ENCODE measurements at places on chromosomes 3 and 15.

GRCh38 chr3:126179825-126180476, 435 bp downstream of the ALDH1L1 start:
- DNase-seq = no peak

DNA sequence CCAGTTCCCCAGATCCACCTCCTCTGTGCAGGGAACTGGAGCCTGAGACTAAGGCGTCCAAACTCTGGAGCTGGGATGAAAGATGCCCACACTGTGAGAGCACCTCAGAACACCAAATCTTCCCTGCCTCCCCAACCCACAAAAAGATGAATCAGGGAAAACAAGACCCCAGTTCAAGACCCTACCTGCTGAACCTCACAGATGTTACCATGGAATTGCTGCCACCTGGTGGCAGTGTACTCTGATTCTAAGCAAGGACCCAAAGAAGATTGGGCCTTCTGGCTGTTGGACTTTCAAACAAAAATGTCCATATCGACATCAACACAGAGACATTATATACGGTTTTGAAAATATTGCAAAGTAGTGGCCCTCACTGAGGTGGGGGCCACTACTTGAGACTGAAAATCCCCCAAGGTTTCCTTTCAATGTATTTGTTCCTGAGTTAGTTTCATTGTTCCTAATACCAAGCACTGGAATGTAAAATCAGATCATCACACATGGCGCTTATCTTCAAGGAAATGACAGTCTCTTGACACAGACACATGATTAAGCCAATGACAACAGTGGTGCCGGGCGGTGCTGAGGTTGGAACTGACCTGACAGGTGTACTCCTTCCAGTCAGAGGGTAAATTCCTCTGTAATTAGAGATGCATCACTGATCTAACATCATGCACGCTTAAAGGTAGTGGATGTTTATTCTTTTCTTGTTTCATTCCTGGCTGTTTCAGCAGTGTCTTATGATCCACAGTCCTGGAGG, 67.6 kb downstream of the SLC6A11 start:
- DNase-seq = peak; percentile 0

GRCh38 chr3:169286214-169286613, 377.3 kb downstream of the MECOM start:
- no peak for DNase-seq

DNA sequence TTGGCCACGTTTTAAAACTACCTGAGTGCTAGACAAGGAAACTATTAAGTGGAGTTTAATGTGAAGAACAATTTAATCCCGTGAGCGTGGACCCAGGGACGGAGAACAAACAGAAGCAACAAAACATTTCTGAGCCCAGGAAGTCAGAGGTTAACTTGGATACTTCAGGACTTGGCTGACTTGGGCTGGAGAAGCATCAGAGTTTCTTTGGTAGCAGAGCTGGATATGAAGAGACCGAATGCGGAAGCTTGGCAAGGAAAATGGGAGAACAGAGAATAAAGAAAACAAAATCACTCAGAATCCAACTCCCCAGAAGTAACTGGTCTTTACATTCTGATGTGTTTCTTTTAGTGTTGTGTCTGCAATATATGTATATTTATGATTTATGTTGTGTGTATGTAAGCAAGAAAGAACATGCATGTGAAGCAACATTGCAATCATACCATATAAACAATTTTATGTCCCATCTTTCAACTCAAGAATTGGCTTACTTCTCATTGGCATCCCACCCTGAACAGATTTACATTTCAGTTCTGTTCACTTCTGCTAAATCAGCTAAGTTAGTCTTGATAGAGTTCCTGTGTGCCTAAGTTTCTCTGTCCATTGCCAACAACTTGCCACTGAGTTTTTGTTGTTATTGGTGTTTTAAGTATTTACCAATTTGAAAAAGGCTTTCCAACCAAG, 17.2 kb upstream of the PLOD2 start:
- no peak for DNase-seq

DNA sequence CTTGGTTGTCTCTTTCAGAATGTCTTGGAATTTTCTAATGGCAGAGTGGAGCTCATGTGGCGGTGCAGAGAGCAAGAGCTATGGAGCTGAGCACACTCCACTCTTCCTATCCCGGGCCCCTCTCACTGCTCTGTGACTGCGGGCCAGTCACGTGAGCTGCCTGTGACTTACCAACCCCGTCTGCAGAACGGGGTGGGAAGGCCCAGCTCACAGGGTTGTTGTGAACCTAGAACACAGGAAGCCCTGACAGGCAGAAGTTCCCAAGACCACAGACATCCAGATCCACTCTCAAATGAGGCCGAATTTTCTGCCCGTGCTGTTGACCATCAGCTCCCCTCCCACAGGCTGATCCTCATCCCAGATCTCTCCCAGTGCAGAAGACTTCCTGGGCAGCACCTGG, 35.5 kb upstream of the PLXNA1 start:
- no peak for DNase-seq

GRCh38 chr3:128464702-128465101, 2.0 kb downstream of the DNAJB8 start:
- no peak for DNase-seq

DNA sequence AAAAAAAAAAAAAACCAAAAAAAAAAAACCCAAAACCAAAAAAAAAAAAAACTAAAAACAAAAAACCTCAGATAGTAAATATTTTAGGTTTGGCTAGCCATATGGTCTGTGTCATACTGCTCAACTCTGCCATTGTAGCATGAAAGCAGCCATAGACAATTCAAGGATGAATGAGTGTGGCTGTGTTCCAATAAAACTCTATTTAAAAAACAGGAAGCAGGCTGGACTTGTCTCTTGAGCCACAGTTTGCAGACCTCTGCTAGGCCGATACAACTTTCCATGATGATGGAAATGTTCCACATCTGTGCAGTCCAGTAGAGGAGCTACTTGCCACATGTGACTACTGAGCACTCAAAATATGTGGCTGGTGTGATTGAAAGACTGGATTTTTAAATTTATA, 11.1 kb downstream of the EFCAB12 start:
- no peak for DNase-seq

- no peak for DNase-seq
These were observed 302.3 kb upstream of the ICE2 start for GRCh38 chr15:60781211-60781713.

DNA sequence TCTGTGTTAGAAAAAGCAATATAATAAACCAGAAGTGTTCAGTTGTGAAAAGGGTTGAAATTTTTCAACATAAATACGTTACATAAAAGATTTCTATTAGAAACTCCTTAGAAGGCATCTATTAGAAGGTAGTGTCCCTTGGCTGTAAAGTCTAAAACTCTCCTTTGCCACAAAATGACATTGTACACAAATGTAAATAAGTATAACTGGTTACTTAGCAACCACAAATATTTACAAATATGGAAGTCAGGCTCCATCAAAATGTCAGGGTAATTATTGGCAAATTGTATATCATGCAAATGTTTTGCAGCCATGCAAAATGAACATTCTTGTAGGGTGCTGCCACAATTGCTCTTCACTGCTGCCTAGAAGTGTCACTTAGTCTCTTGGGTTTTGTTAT, 419.1 kb upstream of the CDIN1 start:
- DNase-seq = no peak

Measured in NCI-H345 (cell line).